ENCODE measurements at places on chromosomes 4 and X. TPM values are rescaled to one million over a fixed set of nuclear protein-coding genes. Genes with fewer than 3 reads are reported as not detected.

DNA sequence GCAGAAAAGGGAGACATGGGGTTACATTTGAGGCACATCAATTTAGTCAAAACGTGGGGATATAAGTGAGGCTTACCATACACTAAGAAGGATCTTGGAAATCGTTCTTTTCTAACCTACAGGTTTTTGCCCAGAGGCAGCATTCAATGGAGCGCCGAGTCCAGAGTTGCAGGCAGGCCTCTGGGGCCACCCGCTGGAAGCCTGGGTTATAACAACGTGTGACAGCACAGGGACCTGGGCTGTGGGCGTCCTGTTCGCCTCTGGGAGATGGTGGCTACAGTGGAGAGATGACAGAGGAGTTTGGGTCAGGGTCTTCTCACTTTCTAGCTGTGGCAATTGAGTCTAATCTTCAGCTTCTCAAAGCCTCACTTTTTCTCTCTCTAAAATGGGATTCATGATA is 53.9 kb downstream of the ENPP6 start:
- peak; percentile 73 for DNase-seq

DNA sequence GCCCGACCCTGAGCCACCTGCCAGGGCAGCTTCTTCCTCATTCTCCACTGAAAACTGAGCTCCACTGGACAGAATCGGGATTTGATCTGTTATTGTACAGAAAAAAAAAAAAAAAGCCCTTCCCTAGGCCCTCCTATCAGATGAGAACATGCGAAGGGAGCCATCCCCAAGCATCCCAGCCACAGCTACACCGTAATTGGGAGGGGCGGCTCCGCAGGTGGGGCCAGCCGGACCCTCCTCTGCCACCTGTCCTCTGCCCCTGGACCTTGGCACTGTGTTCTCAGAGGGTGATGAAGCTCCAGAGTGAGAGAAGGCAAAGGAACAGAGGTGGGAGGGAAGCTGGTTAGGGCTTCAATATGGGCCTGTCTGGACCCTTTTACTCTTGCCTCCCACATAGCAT is 240.0 kb upstream of the PSAPL1 start:
- DNase-seq = no peak

GRCh38 chrX:46202733-46203514 is 342.3 kb downstream of the ZNF674 start:
- no peak for DNase-seq

DNA sequence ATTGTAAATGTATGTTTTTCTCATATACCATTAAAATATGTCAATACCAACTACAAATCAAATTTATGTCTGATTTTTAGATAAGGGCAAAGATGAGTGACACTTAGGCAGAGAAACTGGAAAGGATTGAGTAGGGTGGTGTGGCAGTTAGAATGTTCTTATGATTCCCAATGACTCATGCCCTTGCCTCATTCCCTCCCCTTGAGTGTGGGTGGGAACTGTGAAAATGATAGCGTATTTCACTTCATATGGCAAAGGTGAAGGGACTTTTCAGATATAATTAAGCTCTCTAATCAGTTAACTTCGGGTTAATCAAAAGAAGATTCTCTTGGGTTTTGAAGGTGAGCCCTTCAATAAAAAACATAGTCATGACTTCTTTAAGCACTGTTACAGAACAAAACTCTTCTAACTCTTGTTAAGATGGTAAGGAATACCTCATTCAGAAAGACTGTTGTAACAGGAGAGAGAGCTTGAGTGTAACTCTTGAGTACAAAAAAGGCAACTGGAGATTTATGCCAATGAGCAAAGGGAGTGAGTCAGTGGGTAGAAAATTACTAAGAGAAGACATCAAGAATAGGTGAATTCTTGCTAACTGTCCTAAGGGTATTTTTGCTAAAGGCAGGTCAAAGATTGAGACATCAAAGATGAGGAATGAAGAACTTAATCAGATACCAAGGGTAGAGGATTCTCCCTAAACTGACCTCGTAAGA is 329.5 kb downstream of the KCTD8 start:
- no peak for DNase-seq

GRCh38 chrX:154541896-154542722 is 4.5 kb downstream of the G6PD start:
- DNase-seq = peak; percentile 73

- DNase-seq = no peak
These were observed 235.0 kb downstream of the MAML3 start for GRCh38 chr4:139919004-139919403.

- no peak for DNase-seq
These were observed 428.8 kb downstream of the NKX6-1 start for GRCh38 chr4:84070289-84070688.

DNA sequence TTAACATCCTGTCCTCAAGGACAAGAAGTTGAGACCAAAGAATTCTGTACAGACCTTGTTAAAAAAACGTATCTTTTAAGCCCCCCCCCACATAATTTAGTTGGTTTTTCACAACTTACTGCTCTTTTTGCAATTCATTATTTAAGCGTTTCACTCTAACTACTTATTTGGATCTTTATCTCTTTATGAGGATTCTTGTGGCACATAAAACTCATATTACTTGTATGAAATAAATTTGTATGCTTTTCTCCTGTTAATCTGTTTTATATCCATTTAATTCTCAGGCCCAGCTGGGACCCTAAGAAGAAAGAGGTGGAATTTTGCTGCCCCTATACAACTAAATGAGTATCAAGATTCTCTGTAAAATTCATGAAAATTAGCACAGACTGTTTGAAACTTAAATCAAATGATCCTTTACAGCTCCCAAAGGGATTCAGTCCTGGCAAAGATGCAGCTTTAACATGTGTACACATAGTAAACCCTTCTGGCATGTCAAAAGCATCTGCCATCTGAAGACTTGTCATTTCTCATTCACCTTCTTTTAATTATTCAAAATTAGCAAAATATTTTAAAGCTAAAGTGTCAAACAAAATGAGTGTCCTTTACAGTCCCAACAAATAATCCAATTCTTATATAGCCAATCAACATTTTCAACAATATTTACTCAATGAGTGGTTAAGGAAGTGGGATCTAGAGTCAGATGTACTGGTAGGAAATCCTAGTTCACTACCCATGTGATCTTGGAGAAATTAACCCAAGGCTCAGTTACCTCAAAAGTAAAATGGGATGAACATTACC is 17.7 kb downstream of the ARAP2 start:
- no peak for DNase-seq

GRCh38 chr4:151887816-151888180 is 127.0 kb upstream of the GATB start:
- no peak for DNase-seq

- DNase-seq = no peak
These were observed 76.2 kb upstream of the EOLA2 start for GRCh38 chrX:150014525-150014924.

DNA sequence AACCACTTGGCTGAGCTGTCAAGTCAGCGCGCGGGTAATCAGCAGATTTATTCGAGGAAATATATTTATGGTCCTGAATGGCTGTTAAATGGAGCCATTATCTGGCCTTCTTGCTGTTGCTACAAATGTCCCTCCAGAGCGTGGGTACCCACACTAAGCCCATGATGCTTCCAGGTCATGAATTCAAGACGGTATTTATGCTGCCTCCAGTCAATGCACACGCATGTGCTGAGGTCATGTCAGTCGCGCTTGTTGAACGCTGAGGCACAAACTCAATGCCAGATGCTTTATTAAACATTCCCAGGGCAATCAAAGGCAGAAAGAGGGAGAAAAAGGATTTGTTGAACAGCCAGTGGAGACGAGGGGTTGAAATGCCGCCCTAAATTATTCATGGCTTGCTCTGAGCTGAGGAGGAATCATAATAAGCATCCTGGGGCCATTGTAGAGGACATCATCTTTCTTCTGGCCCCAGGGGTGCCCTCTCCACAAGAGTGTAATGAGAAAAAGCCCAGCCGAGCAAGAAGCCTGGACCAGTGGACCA is 36.1 kb upstream of the CLDN24 start:
- no peak for DNase-seq

GRCh38 chr4:102319594-102319993 is 25.7 kb downstream of the SLC39A8 start:
- no peak for DNase-seq

- peak; percentile 76 for DNase-seq
These were observed 9.9 kb upstream of the MOB1B start for GRCh38 chr4:70892086-70892769.

GRCh38 chr4:137861682-137862081 is 329.4 kb upstream of the PCDH18 start:
- no peak for DNase-seq

DNA sequence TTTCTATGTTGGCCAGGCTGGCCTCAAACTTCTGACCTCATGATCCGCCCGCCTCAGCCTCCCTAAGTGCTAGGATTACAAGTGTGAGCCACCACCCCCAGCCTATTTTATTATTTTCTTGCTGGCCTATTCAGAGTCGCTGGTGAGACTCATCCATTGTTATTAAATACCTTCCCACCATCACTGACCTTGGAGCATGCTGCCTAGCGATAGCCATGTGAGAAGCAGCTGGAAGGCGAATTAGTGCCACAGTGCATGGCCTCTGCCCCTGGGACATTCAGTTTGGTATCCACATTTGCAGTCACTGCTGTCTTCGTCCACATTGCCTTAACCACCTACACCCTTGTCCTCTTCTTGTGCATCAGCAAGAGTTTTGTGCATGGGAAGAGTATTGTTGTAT is 32.4 kb upstream of the NMU start:
- DNase-seq = no peak

DNA sequence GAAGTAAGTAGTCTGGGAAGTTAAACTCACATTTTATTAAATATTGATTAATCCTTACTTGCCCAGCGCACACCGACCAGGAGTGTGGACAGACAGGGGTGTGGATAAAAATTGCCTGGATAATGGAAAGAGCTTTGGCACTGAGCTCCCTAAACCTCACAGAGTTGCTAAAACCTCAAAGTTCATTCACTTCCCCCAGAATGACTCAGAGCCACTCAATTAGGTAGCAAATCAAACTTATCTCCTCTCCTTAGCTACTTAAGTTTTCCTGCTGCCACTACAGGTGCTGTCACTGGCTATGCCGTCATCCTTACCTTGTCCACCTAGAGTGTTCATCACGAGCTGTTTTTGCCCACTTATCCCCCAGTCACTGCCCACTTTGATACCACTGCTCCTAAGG is 27.0 kb upstream of the MID1IP1 start:
- DNase-seq = no peak

- no peak for DNase-seq
These were observed 5.8 kb downstream of the SSR4 start for GRCh38 chrX:153800177-153800722.

DNA sequence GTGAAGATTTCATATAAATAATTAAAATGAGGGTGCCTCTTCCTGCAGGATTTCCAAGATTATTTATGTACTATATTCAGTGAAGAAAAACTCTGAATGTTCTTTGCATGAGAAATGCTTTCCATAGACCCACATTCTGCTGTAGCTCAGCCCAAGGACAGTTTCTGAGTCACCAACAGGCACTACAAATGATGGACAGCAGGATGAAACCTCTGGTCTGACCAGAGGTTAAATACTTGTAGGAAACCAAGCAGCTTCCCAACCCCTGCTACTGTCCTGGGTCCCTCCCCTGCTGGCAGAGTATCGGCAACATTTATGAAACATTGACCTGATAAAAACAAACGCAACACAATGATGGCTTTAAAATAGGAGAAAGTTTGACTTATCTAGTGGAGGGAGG is 73.1 kb downstream of the CXXC4 start:
- no peak for DNase-seq

- DNase-seq = no peak
These were observed 50.0 kb downstream of the ZCCHC13 start for GRCh38 chrX:74353984-74354383.

DNA sequence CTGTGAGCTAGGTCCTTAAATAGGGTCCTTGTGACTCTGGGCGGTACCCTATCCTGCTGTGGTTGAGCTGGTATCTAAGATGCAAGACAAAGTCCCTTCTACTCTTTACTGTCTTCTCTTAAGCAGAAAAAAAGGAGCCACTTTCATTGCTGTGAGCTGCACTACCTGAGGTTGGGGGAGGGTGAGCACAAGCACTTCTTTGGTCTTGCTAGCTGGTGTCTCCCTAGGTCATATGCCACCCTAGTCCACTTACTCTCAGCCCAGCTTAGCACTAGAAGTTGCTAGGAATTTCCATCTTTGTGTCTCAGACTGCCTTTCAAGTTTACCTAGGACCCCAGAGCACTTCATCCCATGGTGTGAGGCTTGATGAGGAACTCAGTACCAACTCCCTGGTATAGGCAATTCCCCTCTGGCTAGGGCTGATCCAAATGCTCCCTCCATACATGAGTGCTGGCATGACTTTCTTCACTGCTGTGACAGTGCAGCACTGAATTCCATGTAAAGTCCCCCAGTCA is 343.6 kb upstream of the CT83 start:
- DNase-seq = no peak

DNA sequence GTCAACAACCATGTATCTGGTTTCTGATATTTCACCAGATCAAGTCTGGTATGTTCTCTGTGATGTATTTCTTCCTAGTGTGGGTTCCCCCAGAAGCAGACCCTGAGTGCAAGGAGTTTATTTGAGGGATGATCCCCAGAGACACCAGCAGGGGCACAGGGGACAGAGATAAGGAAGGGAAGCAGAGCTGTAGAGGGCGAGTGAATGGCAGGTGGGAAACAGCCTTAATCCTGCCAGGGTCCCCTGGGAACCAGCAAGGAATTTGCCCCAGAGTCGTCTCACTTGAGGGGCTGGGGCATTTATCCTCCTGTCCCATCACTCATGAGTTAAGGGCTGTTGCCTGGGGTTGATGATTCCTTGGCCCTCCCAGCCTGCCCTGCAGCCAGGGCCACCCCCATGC is 206.4 kb upstream of the BCOR start:
- DNase-seq = no peak

- no peak for DNase-seq
These were observed 29.7 kb upstream of the FGF2 start for GRCh38 chr4:122796801-122797404.

- no peak for DNase-seq
These were observed 59.6 kb downstream of the STK32B start for GRCh38 chr4:5110901-5111300.

DNA sequence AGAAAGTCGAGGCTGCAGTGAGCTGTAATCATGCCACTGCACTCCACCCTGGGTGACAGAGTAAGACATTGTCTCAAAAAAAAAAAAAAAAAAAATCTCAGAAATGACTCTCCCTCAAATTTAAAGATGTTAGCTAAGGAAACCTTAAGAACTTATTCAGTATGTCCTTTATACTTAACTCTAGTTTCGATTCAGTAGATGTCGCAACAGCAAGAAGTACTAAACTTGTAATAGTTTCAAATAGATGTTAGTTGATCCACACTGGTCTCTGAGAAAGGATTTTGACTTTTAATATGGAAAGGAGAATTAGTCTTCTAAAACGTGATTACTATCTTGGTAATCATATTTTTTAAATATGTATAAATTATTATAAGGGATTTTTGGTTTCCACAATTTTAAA is 29.6 kb downstream of the NKX3-2 start:
- no peak for DNase-seq

The VBP1 gene
- total RNA-seq = 32.2 TPM

The LRCH2 gene
- 4.3 TPM for total RNA-seq

The ADAM29 gene
- not detected for total RNA-seq

The GABRQ gene
- not detected for total RNA-seq

The GALNT7 gene
- 22.0 TPM for total RNA-seq

The SPIN4 gene
- total RNA-seq = 8.1 TPM

The CSAG2 gene
- not detected for total RNA-seq

The PABPC1L2B gene
- total RNA-seq = not detected

The PF4V1 gene
- not detected for total RNA-seq

The EGFL6 gene
- 9.3 TPM for total RNA-seq

The RENBP gene
- total RNA-seq = 57.0 TPM

The GAGE12F gene
- not detected for total RNA-seq

The PNMA5 gene
- 0.18 TPM for total RNA-seq

The UGT2A1 gene
- total RNA-seq = not detected

The ARR3 gene
- not detected for total RNA-seq

The PPP4R3C gene
- not detected for total RNA-seq

All from lower lobe of right lung (tissue), 2 donors.